ENCODE measurements at places on chromosomes 7 and 10.

DNA sequence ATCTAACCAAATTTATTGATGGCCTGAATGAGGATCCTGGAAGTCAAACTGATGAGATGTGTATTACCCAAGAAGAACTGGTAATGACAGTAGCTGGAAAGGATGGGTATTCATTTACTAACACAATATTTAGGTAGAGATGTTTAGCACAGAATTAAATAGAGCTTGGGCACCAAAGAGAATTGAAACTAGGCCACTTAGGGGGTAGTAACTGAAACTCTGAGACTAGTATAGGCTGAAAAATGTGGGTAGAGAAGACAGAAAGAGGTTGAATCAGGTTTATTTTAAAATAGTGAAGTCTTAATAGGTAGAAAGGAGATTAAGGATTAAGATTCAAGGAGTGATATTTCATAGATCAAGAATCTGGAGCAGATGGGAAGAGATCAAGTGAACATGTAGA lies 155.8 kb downstream of the MLLT10 start:
- no peak for DNase-seq

GRCh38 chr10:15370856-15371701 lies at the start of gene FAM171A1:
Gene FAM171A1 (minus strand): TSS chr10:15371289. CDS start chr10:15371052, 237 bp downstream.
- peak; percentile 26 for DNase-seq

DNA sequence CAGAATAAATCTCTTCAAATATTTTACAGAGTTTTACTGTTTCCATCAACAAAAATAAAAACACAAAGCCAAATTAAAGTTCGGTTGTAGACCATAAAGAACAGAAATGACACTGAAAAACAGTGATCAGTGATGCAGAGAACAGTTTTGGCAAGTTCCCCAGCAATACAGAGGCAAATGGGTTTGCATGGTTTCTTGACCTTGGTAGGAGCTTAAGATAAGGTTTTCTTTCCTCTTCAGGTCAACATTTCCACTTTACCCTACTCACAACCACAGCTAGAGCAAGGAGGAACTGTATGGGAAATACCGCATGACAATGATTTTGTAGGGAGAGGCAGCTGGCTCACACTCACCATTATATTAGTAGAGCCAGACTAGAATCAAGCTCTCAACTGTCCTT lies 199.5 kb downstream of the SH2D4B start:
- no peak for DNase-seq

DNA sequence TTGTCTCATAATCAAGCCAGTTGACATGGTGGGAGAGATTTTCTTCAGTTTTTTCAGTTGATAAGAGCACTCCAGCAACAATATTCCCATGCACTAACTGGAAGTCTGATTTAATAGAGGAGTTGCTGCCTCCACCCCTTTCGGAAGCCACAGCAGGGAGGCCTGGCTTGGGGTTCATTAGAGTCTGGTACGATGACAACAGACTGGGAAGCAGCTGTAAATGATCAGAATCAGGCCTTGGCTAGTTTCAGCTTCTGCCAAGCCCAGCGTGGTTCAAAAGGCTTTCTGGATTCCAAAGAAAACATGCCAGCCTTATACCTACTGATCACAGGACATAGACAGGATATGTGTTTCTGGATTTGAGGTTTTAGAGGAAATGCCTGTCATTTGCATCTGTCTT lies 274.0 kb downstream of the CSTF2T start:
- no peak for DNase-seq

DNA sequence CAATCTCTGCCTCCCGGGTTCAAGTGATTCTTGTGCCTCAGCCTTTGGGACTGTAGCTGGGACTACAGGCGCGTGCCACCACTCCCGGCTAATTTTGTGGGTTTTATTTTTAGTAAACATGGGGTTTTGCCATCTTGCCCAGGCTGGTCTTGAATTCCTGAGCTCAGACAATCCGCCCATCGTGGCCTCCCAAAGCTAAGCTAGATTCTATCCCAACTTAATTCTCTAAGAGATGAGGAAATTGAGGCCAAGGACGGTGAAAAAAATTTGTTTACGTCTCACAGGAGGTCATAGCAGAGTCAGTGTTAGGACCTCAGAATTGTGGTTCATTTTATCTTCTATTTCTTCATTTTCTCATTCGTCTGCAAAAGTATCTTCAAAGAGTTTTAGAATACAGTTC lies 6.1 kb downstream of the CCAR1 start:
- no peak for DNase-seq

DNA sequence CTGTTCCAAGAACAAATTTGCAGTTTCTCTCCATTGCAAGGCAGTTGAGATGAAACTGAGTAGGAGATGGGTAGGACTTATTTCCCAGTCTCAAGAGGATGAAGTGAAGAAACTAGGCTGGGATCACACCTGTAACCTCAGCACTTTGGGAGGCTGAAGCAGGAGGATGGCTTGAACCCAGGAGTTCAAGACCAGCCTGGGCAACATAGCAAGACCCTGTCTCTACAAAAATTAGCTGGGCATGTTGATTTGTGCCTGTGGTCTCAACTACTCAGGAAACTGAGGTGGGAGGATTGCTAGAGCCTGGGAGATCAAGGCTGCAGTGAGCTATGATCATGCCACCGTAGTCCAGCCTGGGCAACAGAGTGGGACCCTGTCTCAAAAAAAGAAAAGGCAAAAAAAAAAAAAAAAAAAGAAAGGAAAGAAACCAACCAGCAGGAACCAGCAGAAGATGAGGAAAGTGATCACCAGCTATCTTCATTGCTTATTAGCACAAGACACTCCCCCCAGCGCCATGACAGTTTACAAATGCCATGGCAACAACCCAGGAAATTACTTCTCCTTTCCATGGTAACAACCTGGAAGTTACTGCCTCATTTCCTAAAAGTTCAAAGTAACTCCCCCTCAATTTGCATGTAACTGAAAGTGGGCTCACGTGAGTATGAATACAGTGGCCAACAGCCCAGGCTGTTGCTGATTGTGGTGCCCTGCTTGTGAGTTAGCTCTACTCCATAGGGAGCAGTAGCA lies 18.3 kb upstream of the ST8SIA6 start:
- no peak for DNase-seq

DNA sequence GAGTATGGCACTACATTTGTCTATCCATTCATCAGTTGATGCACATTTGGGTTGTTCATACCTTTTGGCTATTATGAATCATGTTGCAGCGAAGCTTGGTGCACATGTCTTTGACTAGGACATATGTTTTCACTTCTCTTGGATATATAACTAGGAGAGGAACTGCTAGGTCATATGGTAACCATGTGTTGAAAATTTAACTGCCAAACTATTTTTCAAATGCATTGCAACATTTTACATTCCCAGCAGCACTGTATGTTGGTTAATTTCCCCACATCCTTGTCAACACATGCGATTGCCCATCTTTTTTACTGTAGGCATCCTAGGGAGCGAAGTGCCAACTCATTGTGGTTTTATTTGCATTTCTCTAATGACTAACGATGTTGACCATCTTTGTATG lies 183.4 kb downstream of the PRKCQ start:
- DNase-seq = no peak

All from activated CD4-positive, alpha-beta T cell treated with anti-CD3 and anti-CD28 coated beads, Interleukin-2, amount 50 U/mL, for 24 hours (primary cell).